ENCODE measurements at places on chromosomes 2 and 18.

GRCh38 chr18:49857708-49858107 lies 44.4 kb upstream of the ACAA2 start:
- no peak for DNase-seq

- DNase-seq = no peak
Observed at GRCh38 chr2:105754994-105755393, 10.3 kb downstream of the NCK2 start.

- no peak for DNase-seq
Observed at GRCh38 chr2:112021781-112022231, 33.3 kb upstream of the TMEM87B start.

GRCh38 chr2:237345891-237346640 lies 67.9 kb downstream of the COL6A3 start:
- DNase-seq = no peak

DNA sequence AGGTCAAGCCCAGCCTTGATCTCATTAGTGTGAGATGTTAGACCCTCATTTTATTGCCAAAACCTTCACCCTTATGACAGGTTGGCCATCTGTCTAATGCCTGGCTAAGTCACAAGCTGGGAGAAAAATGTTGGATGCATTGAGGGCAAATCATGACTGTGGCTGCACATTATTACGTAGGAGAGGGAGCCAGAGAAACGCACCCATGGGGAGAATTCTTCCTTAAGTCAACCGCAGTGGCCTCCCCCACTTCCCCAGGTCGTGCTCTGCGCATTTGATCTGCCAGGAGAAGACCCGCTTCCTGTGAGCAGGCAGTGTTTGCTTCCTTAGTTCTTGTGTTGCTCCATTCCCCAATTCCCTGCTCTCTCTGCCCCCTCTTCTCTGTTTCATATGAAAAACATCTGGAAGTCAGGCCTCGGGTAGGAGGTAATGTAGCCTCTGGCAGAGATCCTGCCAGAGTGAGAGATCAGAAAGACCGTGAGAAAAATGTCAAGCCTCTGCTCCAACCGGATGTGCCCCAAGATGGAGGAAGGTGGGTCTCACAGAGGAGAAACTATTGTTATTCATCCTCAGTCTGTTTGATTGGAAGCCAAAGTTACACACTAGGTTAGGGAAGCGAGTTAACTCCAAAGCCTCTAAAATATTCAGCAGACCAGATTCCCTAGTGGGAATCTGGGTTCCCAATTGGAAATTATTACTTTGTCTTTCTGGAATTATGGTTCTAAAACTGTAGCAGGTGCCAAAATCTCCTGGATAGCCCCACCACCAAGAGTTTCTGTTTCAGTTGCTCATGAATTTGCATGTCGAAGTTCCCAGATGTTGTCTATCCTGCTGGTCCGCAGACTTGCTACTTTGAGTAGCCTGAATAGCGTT lies 144.3 kb upstream of the PELI1 start:
- DNase-seq = no peak

- no peak for DNase-seq
Observed at GRCh38 chr2:234404957-234405356, 91.9 kb downstream of the ARL4C start.

- no peak for DNase-seq
Observed at GRCh38 chr18:76098674-76099411, 396.2 kb downstream of the ZNF516 start.

DNA sequence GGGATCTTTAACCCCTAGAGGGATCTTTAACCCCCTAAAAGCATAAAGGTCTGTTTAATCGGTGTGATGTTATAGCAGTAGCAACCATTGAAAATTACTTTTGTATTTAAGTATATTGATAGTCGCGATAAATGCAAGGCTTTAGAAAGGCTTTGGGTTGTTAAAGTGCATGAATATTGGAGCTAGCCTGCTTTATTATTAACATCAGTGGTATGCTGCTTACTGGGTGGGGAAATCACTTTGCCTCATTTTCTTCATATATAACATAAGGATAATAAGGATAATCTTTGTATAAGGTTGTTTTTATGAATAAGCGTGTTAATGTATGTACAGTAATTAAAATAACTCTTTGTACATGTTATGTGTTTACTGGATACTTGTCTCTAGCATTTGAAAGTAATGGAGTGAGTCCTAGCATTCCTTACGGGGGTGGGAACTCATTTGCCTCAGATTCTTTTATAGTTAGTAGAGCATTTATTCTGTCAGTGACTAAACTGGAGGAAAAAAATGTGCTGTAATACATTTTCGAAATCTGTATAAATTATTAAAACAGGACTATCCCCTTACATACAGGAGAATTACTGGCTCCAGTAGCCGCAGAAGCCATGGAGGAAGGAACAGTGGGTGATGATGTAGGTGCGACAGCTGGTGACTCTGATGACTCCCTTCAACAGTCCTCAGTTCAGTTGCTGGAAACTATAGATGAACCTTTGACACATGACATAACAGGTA lies 122.2 kb downstream of the BIRC6 start:
- peak; percentile 24 for DNase-seq

GRCh38 chr2:109525836-109526235 lies 87.9 kb downstream of the SEPTIN10 start:
- no peak for DNase-seq

DNA sequence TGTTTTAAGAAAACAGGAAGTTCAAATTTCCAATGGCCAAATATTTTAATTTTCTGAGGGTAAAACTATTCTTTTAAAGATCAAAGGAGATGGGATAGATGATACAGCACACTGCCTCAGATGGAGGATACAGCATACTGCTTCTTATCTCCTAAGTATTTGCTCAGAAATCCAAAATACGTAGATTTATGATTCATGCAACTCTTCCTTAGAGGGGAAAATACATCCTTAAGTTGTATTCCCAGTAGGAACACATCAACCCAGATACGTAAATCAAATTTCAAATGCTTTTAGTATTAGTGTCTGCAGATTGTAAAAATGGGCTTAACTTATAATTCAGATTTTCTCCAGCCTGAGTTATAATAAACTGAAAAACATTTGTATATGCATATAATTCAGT lies 235.2 kb downstream of the ZNF385B start:
- no peak for DNase-seq

- DNase-seq = no peak
Observed at GRCh38 chr2:234771176-234771575, 180.6 kb upstream of the SH3BP4 start.

DNA sequence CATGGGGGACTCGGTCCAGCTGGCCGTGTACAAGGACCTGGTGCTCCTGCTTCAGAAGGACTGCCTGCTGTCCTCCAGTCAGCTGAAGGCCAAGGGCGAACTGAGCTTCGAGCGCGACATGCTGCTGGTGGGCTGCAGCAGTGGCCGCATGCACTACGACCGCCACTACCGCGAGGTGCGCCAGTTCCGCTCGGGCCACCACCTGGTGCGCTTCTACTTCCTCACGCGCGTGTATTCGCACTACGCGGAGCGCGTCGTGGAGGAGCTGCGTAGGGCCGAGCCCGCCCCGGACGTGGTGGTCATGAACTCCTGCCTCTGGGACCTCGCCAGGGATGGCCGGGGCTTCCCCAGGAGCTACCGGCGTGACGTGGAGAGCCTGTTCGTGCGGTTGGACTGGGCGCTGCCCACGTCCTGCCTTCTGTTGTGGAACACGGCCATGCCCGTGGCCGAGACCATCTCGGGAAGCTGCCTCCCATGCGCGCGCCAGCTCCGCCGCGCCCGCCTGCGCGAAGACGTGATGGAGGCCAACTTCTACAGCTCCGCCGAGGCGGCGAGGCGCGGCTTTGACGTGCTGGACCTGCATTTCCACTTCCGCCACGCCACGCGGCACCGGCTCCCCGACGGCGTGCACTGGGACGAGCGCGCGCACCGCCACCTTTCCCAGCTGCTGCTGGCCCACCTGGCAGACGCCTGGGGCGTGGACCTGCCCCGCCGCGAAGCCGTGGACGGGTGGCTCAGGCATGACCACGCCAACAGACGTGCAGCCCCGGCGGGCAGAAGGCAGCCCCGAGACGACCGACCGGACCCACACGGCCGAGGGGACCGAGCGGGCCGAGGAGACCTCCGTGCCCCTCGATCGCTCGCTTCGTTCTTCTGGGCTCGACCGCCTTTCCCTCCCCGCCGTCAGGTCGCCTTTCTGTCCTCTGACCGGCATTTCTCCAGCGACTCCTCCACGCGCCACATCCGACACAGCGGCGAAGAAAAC lies 293.9 kb upstream of the ERBB4 start:
- DNase-seq = no peak

DNA sequence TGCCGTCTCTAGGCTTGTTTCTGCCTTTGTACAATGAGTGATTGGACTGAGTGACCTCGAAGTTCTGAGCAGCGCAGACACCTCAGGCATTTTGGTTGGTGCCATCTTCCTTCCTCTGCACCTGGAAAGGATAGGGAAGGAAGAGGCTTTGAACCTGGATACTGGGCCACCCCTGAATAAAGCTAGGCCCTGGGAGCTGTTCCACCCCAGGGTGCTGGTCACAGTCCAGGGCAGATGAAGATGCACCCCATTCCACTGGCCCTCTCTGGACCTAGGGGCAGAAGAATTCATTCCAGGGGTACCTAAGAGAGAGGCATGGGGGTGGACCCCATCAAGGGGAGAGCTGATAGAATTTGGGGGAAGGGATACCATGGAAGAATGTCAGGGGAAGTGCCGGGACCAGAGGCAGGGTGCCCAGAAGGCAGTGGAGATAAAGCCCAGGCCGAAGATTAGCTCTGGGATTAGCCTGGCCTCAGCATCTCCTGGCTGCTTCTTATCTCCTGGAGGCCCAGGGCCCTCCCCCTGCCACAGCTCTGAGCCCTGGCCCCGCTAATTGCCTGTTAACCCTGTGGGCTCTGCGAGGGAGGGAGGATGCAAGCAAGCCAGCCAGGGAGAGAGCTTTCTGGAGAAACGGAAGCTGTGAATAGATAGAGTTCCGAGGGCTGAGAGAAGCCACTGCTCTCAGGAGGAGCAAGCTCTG lies 11.4 kb downstream of the ASIC4 start:
- no peak for DNase-seq

DNA sequence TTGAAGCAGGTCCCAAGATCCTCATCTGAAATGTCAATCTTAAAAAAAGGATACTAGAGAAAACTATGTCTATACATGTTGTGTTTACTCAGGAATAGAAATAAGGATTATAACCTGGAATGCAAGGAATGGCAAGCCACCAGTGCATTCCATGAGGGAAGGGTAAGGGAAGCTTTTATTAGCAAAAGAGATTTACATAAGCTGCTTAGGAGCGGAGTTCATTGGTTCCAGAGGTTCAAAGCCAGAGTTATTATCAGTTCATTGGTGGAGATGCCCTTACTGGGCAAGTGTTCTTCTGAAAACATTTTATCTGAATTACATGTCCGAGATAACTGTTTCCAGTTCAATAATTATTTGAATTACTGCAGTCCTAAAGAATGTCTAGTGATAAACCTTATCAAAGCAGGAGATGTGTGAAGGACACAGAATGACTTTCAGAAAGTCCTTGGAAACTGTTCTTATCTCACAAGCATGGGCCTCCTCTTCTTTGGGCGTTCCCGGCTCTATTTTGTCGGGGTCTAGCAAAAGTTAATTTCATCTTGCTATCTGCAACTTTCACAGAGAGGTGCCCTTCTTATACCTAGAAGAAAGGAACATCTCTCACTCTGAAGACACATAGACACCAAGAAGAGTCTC lies 23.5 kb downstream of the COMMD1 start:
- DNase-seq = no peak

DNA sequence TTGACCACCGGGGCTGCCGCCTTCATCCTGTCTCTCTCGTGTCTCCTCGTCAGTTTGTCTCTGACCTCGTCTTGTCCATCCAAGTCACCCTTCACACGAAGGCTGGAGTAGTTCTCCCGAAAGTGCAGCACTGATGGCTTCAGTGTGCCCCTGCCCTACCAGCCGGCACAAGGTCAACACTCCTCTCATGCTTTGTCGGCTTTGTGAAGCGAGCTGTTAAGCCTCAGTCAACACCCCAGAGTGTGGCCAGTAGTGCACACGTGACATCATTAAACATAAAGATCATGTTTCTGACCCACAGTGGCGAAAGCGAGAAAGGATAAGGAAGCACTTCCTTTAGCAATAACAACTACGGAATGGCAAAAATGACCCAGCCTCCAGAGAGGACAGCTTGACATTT lies 23.2 kb downstream of the ACKR3 start:
- no peak for DNase-seq

GRCh38 chr2:176491172-176491904 lies 222.1 kb downstream of the MTX2 start:
- DNase-seq = no peak

DNA sequence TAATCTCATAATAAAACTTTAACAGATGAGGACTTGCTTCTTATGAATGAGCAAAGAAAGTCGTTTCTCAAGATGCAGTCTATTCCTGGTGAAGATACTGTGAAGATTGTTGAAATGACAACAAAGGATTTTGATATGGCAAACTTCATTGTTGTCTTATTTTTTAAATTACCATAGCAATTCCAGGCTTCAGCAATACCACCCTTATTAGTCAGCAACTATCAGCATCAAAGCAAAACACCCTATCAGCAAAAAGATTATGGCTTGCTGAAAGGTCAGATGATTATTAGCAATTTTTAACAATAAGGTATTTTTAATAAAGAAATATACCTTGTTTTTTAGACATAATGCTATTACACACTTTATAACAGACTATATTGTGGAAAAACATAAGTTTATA lies 88.3 kb downstream of the COL5A2 start:
- peak; percentile 16 for DNase-seq

DNA sequence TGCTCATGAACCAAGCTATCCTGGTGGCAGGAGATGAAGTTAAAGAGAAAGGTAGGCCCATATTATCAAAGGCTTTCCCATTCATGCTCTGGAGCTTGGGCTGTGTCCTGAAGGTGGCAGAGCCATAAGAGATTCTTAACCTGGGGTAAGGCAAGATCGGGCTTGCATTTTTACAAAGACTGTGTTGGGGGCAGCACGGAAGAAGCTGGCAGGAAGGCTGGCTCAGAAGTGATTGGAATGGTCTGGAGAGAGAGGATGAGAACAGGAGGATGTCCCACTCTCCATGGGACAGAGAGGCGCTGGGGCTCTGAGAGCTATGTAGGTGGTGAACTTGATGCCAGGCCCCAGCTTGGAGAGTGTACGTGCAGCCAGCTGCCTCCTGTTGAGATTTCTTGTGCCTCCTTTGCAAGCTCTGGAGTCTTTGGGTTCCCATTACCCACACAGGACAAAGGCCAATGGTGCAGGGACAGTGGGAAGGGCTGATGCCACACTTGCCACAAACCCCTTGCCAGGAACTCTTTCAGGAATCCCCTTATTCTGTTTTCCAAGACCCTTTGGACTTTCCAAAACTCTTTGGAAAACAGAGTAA lies 40.6 kb upstream of the FZD5 start:
- no peak for DNase-seq

GRCh38 chr18:62739911-62740310 lies 24.6 kb downstream of the PHLPP1 start:
- DNase-seq = no peak

DNA sequence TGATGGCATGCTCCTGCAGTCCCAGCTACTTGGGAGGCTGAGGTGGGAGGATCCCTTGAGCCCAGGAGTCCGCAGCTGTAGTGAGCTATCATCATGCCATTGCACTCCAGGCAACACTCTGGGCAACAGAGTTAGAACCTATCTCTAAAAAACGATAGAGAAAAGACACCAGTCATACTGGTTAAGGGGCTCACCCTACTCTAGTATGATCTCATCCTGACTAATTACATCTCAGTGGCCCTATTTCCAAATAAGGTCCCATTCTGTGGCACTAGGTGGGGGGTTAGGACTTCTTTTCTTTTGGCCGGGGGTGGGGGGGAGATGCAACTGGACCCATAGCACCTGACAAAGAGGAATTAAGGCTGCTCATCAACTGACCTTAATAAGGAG lies 163.2 kb upstream of the NCK2 start:
- DNase-seq = no peak

- DNase-seq = no peak
Observed at GRCh38 chr18:68759308-68759707, 38.6 kb upstream of the CCDC102B start.

- DNase-seq = no peak
Observed at GRCh38 chr18:62876111-62876510, 160.8 kb downstream of the PHLPP1 start.
